ENCODE measurements at places on chromosomes 13 and 19.

DNA sequence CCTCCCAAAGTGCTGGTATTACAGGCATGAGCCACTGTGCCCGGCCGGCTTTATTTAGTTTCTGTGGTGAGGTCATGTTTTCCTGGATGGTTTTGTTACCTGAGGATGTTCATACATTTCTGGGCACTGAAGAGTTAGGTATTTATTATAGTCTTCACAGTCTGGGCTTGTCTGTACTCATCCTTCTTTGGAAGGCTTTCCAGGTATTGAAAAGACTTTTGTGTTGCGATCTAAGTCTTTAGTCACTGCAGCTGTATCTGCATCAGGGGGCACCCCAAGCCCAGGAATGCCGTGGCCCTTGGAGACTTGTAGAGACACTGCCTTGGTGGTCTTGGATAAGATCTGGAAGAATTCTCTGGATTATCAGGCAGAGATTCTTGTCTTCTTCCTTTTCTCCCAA is 12.8 kb downstream of the BLOC1S3 start:
- no peak for DNase-seq

DNA sequence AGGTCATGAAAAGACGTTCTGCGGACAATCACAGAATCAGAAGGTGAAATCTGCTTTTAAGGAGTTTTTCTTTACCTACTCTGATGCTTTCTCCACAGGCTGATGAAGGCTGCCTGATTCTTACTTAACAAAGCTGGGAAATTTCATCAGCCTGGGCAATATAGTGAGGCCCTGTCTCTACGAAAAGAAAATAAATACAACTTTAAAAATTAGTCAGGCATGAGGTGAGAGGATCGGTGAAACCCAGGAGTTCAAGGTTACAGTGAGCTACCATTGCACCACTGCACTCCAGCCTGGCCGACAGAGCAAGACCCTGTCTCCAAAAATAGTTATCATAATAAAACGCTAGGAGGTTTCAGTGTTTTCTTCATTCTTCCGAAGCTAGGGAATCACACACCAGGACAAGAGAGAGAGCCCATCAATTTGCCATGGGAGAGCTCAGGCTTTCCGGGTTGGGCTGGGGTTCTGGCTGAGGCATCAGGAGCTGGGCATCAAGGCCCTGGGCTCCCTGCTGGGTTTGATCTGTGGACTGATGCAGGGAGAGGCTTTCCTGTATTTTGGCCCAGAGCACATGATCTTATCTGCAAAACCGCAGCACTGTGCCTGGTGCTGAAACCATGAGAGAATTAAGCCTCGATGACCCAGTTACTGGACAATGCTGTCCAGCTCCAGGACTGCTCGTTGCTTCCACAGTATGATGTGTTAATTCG is 25.1 kb upstream of the CEBPG start:
- DNase-seq: no peak

- DNase-seq: no peak
Observed at GRCh38 chr19:49453757-49454240, 774 bp downstream of the ALDH16A1 start.

GRCh38 chr19:4225885-4226284 is 3.4 kb upstream of the EBI3 start:
- DNase-seq: no peak

GRCh38 chr13:58051807-58052375 is 420.3 kb downstream of the PCDH17 start:
- no peak for DNase-seq

DNA sequence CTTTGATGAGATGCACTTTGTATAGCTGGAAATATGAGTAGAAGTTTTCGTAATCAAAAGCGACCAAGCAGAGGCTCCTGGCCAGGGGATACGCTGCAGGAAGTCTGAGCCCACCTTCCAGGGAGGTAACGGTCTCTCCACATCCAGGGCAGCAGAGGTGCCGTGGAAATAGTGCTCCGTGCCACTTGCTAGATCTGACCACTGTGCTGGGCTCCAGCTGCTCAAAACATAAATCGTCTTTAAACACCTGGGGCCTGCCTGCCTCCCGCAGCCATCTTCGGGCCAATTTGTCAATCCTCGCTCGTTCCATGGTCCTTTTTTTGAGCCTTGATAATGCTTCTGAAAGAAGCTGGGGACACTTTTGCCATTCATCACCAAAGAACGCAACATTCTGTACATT is 445.0 kb downstream of the ZNF536 start:
- DNase-seq: no peak

- DNase-seq: no peak
Observed at GRCh38 chr19:51796195-51796679, 1.3 kb downstream of the FPR3 start.

DNA sequence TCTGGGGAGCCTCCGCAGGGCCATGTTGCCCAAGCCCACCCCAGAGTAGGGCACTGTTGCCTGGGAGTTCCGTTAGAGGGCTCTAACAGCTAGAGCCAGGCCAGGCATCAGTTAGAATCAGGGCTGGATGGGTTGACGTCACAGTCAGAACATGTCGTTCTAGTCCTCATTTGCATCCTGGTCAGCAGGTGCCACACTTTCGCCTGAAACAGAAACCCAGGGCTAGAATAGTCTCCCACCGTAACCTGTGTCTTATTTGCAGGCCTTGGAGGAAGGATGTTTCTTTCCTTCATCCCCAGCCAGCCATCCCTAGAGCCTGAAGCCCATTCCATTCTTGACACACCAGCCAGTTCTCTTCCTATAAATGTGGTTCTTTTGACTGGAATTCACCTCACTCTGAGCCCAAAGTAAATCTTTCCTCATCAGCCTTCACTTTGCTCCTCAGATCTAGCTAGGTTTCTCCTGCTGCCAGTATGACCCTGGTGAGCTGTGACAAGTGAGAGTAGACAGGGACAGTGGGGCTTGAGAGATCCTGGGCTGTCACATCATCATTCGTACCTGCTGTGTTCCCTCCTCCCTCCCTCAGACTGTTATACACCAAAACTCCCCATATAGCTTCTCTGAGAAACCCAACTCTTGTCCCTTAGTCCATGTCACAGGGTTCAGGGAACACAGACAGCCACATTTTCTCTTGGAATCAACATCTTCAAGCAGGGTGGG is 12.2 kb upstream of the CCDC97 start:
- no peak for DNase-seq

- DNase-seq: no peak
Observed at GRCh38 chr13:112928020-112928971, 40.7 kb upstream of the MCF2L start.

DNA sequence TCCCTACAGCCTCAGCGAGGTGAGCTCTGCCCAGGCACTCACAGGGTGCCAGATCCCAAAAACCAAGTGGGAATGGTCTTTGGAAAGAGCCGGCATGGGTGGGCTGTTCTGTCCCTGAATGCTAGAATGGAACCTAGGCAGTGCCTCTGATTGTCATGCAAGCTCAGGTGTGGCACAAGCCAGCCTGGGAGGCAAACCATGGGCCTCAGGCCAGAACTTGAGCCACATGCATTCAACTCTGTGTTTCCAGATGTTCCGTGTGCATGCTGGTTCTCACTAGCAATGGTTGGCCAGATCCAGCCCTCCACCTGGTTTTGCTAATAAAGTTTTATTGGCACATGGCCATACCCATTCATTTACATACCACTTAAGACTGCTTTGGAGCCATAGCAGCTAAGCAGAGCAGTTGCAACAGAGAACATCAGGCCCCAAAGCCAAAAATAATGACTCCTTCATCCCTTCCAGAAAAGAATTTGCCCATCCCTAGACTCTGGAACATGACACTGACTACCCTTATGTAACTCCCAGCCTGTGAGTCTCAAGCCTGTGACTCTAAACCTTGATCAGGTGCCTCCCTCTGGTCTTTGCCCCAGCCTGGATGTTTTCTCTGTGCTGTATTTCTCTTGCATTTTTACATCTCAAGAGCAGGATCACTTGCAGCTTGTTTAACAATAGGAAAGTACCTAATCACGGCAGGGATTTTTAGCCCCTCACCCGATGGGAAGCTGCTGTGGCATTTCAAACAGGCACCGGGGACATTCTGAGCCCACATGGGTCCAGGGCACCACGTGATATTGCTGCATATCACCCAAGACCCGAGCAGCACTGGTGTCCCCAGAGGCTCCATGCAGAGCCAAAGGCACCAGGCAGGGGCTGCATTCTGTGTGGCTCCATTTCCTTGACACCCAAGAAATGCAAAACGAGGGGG is 55.4 kb upstream of the USE1 start:
- no peak for DNase-seq

GRCh38 chr13:36352350-36352749 is 6.2 kb upstream of the SPART start:
- DNase-seq: no peak

GRCh38 chr19:56566904-56567273 is 379 bp upstream of the ZNF470 start:
- DNase-seq: peak; percentile 44

GRCh38 chr19:41895745-41896580 is 13.0 kb downstream of the ARHGEF1 start:
- no peak for DNase-seq

- peak; percentile 51 for DNase-seq
Observed at GRCh38 chr13:94548821-94549231, 47.1 kb downstream of the TGDS start.

DNA sequence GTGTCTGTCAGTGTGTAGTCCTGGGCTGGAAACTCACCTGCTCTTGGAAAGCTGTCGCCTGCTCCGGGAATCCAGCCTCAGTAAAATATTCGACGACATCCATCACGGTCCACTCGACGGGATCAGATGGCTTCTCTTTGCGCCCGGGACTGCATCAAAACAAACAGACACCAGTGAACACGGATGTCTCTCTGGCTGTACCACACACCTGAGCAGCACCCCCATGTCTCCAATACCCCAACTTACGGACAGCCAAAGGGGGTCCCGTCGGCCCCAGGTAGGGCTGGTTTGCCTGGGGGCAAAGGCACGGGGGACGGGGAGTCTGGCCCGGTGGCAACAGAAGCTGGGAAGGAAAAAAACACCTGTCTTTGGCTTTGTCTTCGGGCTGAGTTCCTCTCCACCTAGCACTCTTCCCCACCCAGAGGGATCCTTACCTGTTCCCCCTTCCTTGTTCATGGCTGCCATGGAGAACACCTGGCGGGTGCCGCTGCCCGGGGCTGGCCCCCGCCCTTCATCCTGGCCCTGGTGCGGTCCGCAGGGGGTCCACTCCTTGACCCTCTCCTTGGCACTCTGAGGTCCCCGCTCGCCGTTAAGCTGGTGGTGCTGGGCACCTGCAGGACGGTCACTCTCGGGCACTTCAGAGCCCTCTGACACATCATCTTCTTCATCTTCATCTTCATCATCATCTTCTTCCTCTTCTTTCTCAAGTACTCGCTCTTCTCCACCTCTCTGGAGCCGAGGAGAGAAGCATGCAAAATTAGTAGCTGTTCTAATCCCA is 1.7 kb downstream of the SAMD1 start:
- no peak for DNase-seq

- DNase-seq: no peak
Observed at GRCh38 chr13:43433691-43434141, 353.1 kb downstream of the ENOX1 start.

- DNase-seq: no peak
Observed at GRCh38 chr19:44587963-44588770, 25.2 kb upstream of the IGSF23 start.

- DNase-seq: no peak
Observed at GRCh38 chr13:35621989-35622388, 145.5 kb upstream of the MAB21L1 start.

DNA sequence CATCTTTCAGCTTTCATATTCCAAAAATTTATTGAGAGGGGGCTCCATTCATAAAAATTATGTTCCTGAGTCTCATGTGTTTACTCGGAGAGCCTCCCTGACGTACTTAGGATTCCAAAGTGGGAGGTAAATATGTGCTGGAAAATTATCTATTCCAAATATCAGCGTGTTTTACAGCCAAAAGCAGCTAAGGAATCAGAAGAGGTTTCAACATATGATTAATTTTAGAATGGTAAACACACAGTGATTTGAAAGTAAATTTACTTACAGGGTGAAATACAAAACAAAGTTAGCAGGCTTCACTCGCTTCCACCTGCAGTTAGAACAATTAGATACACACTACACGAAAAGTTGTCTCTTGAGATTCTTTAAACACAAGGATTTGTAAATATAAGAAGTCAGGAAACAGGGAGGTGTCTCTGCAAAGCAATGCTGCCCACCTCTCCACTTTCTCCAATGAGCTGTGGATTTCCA is 313.8 kb upstream of the NBEA start:
- DNase-seq: no peak

DNA sequence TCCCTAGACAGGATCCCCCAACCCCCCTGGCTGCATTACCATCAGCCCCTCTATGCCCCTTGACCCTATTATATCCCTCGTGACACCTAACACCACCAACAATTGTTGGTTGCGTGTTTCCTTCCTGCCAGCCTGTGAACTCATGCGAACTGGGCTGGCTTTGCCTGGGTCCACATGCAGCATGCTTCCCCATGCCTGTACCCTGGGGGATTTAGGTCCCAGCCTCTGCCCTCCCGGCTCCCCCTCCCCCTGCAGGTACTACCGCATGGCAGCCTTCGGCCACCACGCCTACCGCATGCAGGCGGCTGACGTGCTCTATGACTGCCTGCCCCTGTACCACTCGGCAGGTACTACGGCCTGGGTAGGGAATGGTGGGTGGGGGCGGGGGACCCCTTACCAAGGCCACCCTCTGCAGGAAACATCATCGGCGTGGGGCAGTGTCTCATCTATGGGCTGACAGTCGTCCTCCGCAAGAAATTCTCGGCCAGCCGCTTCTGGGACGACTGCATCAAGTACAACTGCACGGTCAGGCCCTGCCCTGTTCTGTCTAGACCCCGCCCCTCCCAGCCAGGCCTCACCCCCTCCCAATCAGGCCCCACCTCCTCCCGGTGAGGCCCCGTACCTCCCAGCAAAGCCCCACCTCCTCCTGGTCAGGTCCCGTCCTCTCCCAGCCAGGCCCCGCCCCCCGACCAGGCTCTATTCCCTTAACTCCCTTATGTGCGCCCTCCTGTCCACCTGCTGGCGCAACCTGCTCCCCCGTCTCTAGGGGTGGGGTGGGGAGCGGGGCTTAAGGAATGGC is 18.5 kb downstream of the SLC27A1 start:
- peak; percentile 73 for DNase-seq

DNA sequence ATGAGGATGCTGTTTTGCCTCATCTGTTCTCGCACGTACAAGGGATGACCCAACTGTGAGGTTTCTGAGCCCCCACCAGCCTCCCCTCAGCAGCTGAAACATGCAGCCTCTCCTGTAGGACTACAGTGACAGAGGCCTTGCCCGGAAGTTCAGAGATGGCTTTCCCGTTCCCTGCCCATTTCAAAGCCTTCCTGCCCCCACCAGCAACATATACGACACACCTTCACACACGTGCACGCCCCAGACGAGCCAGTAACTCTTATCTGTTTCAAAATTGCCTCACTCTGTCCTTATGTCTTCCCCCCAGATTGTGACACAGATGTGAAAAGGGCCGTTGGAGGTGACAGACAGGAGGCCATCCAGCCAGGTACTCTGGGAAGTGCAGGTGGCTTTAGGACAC is 95.8 kb downstream of the RAB20 start:
- no peak for DNase-seq
